ENCODE measurements at places on chromosomes 11 and 22.

DNA sequence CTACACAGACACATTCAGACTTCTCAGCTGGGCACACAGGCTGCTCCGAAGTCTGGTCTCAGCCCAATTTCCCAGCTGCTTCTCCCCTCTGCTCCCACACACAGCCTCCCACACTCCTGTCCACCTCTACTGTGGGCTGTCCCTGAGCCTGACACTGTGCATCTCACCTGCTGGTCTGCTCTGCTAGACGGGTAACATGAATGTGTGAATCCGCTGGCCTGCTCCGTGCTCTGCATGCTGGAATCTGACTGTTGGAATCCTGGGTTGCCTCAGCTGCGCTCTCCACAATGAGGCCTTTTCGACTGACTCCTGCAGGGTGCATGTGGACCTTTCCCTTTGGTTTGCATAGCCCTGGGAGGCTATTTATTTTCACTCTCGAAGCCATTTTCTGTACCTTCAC lies 489.5 kb upstream of the B3GAT1 start:
- DNase-seq = no peak

GRCh38 chr22:46764140-46764680 lies 1.8 kb downstream of the TBC1D22A start:
- DNase-seq = no peak

GRCh38 chr22:42910221-42910942 lies 53.3 kb upstream of the ARFGAP3 start:
- DNase-seq = no peak

- no peak for DNase-seq
These were observed 1.1 kb upstream of the PLXNB2 start for GRCh38 chr22:50308597-50308935.

DNA sequence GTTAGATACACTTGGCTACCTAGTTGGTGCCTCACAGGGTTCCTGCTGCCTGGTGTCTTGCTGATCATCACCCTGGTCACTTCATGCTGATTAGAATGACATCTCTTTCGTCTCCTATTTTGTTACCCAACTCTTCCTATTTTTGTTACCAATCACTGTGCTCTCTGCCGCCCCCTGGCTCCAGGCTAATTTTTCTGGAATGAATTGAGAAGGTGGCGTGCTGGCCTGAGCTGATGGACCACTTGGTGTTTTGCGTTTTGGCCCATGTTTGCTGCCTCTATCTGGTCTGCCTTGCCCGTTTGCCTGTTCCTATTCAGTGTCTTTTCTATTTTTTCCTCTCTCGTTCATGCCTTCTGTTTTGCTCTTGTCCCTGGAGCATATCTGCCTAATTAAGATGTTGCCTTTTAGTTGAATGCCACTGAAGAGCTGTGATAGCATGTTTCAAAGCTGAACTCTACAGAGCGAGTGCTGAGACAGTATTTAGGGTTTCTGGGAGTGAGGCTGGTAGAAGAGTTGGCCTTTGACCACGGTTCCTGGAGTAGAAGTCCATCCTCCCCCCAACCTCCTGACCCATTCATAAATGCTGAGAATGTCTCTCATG lies 5.9 kb upstream of the ATF4 start:
- peak; percentile 68 for DNase-seq

DNA sequence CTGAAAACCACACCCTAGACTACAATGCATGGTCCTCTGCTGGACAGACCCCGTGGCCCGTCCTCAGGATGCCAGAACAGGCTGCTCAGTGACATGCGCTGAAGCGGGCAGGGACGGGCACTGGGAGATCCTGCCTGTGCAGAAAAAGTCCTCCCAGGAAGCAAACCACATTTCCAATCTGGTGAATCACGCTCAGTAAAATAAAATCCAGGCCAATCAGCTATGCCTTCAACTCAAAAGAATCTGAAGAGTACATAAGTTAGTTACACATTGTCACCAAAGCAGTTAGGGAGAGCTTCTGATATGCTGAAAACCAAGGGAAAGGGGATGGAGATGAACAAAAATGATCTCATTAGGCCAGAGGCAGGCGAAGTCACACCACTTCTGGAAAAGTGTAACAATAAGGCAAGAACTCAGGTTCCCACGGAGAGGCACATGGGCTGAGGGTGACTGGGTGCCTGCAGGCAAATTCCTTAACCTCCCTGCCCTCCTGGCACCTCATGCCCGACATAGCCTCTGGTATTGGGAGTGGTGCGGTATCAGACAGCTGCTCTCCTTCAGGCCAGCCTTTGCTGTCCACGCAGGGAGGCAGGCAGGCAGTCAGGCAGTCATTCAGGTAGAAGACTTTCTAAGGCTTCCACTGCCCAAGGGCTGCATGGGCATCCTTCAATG lies 66.4 kb downstream of the APOL5 start:
- no peak for DNase-seq

- no peak for DNase-seq
These were observed 363.5 kb downstream of the BUD13 start for GRCh38 chr11:116409238-116409637.

- peak; percentile 23 for DNase-seq
These were observed at the start of gene SYT12 for GRCh38 chr11:67022961-67023956. Gene SYT12 (plus strand): TSS chr11:67023134. CDS start chr11:67030145, 7,011 bp downstream.

- DNase-seq = no peak
These were observed 4.0 kb downstream of the OOSP4A start for GRCh38 chr11:59967677-59968394.

DNA sequence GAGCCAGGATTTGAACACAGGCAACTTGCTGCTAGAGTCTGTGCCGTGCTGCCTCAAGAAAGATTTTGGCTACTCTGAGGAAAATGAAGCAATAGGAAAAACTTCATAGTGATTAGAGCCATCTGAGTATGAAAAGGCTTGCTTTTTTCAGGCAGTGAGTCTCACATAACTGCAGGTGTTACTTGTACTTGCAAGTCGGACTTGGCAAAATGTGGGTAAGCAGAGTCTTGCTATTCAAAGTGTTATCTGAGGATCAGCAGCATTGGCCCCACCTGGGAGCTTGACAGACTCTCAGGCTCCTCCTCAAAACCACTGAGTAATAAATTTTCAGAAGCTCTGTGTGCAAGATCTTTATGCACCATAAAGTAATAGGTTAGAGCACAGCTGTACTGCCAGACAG lies 18.1 kb downstream of the RNF141 start:
- DNase-seq = no peak

GRCh38 chr22:46763051-46763705 lies 728 bp downstream of the TBC1D22A start:
- DNase-seq = peak; percentile 31

DNA sequence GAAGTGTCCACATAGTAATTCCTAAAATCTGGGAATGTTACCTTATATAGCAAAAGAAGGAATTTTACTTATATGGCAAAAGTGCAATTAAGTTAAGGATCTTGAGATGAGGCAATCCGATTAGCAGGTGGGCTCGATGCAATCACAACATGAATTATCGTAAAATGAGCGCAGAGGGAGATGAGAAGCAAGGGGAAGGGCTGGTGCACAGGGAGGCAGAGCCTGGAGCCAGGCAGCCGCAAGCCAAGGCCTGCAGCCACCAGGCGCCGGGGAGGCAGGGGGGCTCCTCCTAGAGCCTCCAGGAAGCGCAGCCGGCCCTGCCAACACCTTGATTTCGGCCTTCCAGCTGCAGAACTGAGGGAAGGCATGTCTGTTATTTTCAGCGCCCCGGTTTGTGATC lies 85.7 kb downstream of the CELSR1 start:
- DNase-seq = no peak

GRCh38 chr11:60530454-60531100 lies 15.4 kb downstream of the MS4A13 start:
- no peak for DNase-seq

DNA sequence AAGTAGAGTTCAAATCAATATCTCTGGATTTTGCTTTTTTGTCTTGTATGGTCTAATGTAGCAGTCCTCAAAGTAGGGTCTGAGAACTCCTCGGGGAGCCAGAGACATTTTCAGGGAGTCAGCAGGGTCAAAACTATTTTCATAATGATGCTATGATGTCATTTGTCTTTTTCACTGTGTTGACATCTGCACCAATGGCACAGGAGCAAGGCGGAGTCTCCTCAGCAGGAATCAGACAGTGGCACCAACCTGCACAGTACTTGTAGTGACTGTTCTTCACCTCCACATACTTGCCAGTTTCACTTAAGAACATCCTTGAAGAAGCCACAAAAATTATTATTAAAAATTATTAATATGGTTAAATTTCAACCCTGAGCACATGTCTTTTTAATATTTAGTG lies 14.9 kb upstream of the FXYD6 start:
- no peak for DNase-seq

DNA sequence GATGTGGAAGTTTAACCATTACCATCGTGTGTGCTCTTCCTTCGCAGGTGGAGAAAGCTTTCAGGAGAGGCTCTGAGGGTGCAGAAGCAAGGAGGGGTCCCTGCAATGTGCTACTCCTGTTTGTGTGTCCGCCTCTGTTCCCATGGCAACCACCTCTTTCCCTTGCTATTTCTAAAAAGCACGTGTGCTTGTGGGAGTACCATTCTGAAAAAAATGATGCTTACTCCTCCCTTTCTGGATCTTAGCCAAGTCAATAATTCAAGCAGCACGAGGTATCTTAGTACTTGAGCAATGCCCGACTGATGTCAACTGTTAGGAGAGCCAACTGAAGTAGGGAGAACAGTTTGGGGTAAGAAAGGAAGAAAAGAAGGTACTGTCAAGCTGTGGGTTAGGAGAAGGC lies 628.7 kb downstream of the NTM start:
- no peak for DNase-seq

- DNase-seq = no peak
These were observed 17.1 kb downstream of the CXCR5 start for GRCh38 chr11:118900535-118901384.

DNA sequence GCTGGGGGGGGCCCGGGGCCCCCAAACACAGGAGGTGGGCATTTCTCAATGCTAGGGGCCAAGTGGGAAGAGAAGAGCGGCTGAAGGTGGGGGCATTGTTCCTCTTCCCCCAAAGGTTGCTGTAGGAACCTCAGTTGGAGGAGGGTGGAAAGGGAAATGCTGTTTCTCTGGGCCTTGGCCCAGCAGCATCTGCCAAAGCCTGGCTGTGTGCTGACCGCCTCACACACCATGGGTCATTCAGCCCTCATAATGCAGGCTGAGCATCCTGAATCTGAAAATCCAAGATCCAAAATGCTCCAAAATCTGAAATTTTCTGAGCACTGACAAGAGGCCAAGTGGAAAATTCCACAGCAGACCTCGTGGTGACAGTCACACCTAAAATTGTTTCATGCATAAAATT lies 49.0 kb upstream of the BID start:
- DNase-seq = no peak

DNA sequence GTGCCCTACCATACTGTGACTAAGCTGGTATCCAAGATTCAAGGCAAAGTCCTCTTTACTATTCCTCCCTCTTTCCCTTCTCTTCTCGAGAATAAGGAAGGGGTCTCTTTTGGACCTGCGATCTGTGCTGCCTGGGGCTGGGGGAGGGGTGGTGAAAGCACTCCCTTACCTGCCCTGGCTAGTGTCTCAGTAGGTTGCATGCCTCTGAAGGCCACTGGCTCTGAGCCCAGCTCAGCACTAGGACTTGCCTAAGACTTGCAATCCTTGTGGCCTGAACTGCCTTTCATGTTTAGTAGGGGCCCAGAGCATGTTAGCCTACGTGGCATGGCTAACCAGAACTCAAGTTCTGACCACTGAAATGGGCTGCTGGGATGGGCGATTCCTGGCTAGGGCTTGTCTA lies 13.0 kb upstream of the REXO2 start:
- no peak for DNase-seq

DNA sequence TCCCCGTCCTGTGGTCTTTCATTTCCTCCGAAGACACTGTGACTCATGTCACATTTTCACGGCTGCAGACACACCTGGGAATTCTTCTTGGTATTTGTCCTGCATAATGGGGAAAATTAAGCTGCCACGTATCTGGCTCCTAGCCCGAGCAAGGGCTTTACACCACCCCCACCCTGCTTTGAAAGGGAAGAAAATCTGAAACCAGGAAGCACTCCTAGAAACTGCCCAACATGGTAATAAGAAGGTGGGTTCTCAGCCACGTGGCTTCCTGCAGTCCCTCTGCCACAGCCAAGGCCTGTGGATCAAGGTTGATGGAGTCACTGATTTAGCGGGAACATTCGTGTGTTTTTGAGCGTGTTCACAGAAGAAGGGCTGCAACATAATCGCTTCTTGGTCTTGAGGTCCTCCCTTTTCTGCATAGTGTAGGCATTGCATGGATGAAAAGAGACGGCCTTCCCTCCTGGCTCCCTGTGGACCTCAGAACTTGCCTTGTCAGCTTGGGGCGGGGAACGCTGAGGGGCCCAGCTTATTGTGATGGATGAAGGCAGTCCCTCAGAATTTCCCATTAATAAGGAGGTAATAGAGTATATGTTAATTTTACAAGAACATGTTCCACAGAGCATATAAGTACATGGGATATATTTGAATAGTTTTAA lies 292.0 kb downstream of the NTM start:
- DNase-seq = no peak

GRCh38 chr11:96292291-96293010 lies 50.5 kb downstream of the MAML2 start:
- no peak for DNase-seq

DNA sequence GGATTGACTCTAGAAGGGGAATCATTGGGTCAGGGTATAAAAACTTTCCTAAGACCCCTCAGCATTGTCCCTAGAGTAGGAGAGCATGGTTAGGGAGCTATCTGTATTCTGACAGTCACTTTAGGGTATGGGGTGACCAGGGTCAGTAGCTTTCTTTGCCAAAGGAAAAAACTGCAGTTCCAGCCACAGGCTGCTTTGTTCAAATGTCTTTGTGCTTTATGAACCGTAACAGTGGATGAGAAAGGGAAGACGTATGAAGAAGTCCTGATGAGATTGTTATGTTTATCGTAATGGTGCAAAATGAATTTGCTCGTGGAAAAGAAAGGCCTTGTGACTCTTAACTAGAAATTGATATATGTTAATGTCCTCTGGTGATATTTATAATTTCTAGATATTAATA lies 30.0 kb downstream of the CYB5R2 start:
- no peak for DNase-seq

DNA sequence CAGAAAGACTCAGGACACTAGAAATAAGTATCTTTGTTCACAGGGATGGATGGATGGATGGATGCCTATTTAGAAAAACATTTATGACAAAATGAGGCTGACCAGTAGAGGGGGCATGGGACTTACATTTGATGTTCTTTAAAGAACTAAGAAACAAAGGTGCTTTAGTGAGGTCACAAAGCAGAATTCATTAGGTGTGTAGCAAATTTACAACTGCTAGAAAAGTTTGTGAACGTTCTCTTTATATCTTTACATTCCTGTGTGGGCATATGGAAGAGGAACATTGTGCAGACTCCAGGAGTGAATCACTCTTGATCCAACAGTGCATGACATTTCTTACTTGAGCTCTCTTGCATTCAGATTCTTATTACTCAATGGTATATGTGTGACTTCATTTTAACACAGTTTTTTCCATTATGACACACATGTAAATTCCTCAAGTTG lies 15.8 kb upstream of the SIK2 start:
- no peak for DNase-seq

- no peak for DNase-seq
These were observed 126.4 kb downstream of the SEZ6L start for GRCh38 chr22:26295563-26296126.
